Lower lobe of right lung (tissue), 2 donors: ENCODE measurements at places on chromosomes 12 and 14. TPM values are rescaled to one million over a fixed set of nuclear protein-coding genes. Genes with fewer than 3 reads are reported as not detected.

- no peak for DNase-seq
- no peak overlapping the region for H3K27ac ChIP-seq
- H3K4me1 ChIP-seq, result peaks cover 26% of the 10 kb centered on the region
- H3K27me3 ChIP-seq, result no peaks in the 10 kb centered on the region
These were observed 166.6 kb downstream of the TTC7B start for GRCh38 chr14:90649557-90650135.

DNA sequence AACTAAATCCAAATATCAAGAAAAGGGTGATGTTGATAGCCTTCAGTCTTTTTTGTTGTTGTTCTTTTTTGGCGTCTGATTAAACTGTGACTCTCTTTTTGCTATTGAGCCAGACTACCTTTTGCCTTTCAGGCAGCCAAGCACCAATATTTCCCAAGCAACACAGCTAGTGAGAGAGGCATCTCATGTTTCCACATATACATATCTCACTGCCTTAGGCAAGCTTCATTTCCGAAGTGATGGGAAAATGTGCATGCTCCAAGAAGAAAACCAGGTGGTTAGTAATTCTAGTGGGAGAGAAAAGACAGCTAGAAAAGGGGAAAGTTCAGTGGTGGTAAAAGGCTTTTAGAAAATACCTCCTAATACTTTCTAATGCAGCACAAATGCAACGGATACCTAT lies 277.7 kb downstream of the TMTC2 start:
- no peak overlapping the region for H3K4me3 ChIP-seq
- DNase-seq, result no peak
- H3K27ac ChIP-seq, result no peak overlapping the region
- no peaks in the 10 kb centered on the region for H3K36me3 ChIP-seq
- H3K27me3 ChIP-seq, result no peaks in the 10 kb centered on the region
- no peaks in the 10 kb centered on the region for H3K4me1 ChIP-seq

DNA sequence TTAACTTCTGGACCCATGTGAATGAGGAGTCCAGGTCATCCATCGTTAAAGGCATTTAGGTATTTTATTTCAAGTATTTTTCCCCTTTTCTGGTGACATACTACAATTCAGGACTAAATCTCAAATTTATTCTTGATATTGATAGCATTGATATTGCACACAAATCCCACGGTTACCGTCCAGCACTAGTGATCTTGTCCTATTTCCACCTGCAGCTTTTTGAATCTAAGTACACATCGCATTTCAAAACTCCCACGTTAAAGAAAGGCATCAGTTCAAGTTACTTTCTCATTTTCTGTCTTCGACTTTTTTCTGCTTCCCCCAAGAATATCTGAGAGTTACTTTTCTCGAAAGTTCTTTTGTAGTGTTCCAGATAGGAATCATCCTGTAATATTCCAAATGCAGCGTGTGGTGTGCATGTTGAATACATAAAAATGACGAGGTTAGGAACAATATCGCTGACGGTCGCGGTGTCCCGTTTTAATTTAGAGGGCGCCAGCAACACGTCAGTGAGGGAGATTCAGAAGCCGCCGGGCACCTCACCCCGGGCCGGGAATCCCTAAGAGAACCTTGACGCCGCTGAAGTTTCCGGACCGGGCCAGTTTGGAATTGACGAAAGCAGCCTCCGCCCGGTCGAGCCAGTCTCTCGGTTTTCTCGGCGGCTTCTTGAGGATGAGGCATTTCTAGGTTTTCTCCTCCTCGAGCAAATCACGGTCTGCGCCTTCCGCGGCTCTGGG lies 569 bp upstream of the RGS6 start:
- H3K4me3 ChIP-seq, result peak overlapping the region; percentile 49
- no peak overlapping the region for H3K27ac ChIP-seq
- DNase-seq, result peak; percentile 50

GRCh38 chr12:6182279-6182898 lies 17.8 kb upstream of the CD9 start:
- H3K27ac ChIP-seq, result peak overlapping the region; percentile 76
- no peak overlapping the region for H3K4me3 ChIP-seq
- no peaks in the 10 kb centered on the region for H3K36me3 ChIP-seq

DNA sequence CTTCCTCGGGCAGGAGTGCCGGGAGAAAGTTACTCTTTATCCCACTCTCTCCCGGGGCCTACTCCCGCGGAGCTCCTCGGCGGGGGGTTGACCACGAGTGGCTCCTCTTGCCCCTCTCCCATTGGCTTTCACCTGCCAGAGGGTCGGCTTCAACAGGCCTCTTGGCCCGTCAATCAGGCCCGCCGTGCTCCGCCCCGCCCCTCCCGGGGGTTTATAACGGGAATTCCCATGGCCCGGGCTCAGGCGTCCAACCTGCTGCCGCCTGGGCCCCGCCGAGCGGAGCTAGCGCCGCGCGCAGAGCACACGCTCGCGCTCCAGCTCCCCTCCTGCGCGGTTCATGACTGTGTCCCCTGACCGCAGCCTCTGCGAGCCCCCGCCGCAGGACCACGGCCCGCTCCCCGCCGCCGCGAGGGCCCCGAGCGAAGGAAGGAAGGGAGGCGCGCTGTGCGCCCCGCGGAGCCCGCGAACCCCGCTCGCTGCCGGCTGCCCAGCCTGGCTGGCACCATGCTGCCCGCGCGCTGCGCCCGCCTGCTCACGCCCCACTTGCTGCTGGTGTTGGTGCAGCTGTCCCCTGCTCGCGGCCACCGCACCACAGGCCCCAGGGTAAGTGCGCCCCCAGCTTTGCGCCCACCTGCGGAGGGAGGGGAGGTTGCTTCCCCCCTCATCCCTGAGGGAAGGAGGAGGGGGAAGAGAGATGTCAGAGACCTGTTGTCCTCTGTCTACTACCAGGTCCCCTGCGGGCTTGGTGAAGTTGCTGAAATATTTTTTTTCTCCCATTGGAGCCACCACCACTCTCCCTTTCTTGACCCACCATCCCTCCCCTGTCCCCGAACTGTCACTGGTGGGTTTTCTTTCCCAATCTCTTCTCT lies at the start of gene SMOC1:
Gene SMOC1, plus strand, starts transcription at position 242 of the 869 bp plus-strand sequence. Its CDS starts 263 bp downstream, at position 505.
- H3K4me1 ChIP-seq, result no peaks in the 10 kb centered on the region
- H3K36me3 ChIP-seq, result no peaks in the 10 kb centered on the region
- H3K27me3 ChIP-seq, result peaks cover 43% of the 10 kb centered on the region
- H3K4me3 ChIP-seq, result peak within 1 kb of the TSS; percentile 29

GRCh38 chr12:108807996-108808769 lies 49.2 kb downstream of the SSH1 start:
- peaks cover 27% of the 10 kb centered on the region for H3K4me1 ChIP-seq
- no peaks in the 10 kb centered on the region for H3K27me3 ChIP-seq
- no peak overlapping the region for H3K27ac ChIP-seq
- H3K4me3 ChIP-seq, result no peak overlapping the region
- DNase-seq, result no peak
- peaks cover 96% of the 10 kb centered on the region for H3K36me3 ChIP-seq

GRCh38 chr12:55641595-55641994 lies 4.9 kb downstream of the OR10P1 start:
- H3K27ac ChIP-seq, result peak overlapping the region; percentile 64
- no peaks in the 10 kb centered on the region for H3K36me3 ChIP-seq
- H3K27me3 ChIP-seq, result peaks cover 7% of the 10 kb centered on the region
- H3K4me3 ChIP-seq, result no peak overlapping the region
- no peak for DNase-seq

DNA sequence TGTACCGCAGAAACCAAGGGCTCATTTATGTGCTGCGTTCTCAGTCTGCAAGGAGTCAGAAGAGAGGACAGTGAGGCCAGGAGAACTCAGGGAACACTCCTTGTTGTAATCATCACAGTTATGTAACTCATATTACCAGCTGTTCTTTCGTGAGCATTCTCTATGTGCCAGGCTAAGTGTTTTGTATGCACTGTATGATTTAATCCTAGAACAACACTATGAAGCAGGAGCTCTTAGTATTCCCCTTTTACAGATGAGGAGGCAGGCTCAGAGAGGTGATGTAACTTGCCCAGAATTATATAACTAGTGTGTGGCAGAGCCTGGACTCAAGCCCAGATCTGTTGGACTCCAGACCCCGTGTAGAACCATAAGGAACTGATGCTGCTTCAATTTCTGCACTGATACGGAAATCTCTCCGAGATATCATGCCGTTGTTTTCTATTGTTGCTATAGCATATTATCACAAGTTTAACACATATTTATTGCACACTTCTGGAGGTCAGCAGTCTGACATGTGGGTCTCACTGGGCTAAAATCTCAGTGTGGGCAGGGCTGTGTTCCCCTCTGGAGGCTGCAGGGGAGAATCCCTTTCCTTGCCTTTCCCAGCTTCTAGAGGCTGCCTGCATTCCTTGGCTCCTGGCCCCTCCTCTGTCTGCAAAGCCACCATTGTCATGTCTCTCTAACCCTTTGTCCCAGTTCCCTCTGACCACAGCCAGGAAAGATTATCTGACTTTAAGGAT lies 16.3 kb upstream of the CD9 start:
- no peaks in the 10 kb centered on the region for H3K27me3 ChIP-seq
- H3K27ac ChIP-seq, result peak overlapping the region; percentile 76
- no peak for DNase-seq

GRCh38 chr14:102970496-102970895 lies 48.0 kb downstream of the AMN start:
- no peaks in the 10 kb centered on the region for H3K27me3 ChIP-seq
- peaks cover 100% of the 10 kb centered on the region for H3K36me3 ChIP-seq
- H3K4me1 ChIP-seq, result no peaks in the 10 kb centered on the region
- no peak overlapping the region for H3K27ac ChIP-seq

GRCh38 chr12:109737631-109738030 lies 24.0 kb downstream of the FAM222A start:
- H3K27me3 ChIP-seq, result peaks cover 19% of the 10 kb centered on the region
- no peaks in the 10 kb centered on the region for H3K36me3 ChIP-seq
- H3K4me1 ChIP-seq, result peaks cover 9% of the 10 kb centered on the region
- H3K27ac ChIP-seq, result no peak overlapping the region

DNA sequence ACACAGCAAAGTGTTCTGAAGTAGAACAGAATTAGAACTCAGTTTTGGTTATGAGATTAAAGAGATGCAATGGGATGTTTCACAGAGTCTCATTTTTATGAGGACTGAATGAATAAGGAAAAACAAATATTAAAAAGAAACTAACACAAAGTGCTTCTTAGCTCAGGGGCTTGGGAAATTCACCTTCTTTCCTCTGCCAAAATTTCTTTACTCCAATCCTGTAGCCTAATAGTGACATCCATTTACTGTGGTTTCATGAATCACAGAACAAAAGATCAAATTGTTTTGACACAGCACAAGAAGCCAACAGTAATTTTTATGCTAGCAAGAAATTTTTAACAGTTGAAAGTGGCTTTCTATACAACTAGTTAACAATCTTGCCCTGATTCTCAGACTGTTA lies 37.7 kb downstream of the AREL1 start:
- DNase-seq, result no peak
- no peak overlapping the region for H3K4me3 ChIP-seq
- H3K36me3 ChIP-seq, result peaks cover 85% of the 10 kb centered on the region
- no peak overlapping the region for H3K27ac ChIP-seq
- no peaks in the 10 kb centered on the region for H3K4me1 ChIP-seq
- H3K27me3 ChIP-seq, result no peaks in the 10 kb centered on the region

DNA sequence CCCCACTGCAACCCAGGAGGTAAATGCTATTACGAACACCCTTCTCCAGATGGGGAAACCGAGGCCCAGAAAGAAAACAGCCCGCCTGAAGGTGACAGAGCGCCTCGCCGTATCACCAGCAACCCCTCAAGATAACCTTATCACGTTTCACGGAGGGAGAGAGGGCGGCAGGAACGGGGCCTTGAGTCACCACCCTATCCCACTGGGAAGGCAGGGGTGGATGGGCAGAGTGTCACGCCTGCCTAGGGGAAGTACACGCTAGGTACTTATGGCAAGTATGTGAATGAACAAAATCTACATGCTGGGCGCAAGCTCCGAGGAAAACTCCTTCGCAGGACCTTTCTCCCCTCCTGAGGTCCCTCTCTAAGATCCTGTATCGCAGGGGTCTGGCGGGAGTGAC lies 17.8 kb downstream of the NCOR2 start:
- H3K27ac ChIP-seq, result peak overlapping the region; percentile 71
- no peaks in the 10 kb centered on the region for H3K36me3 ChIP-seq
- peaks cover 86% of the 10 kb centered on the region for H3K4me1 ChIP-seq
- no peaks in the 10 kb centered on the region for H3K27me3 ChIP-seq
- peak; percentile 49 for DNase-seq

GRCh38 chr12:29025937-29026336 lies 123.1 kb upstream of the FAR2 start:
- H3K4me3 ChIP-seq, result no peak overlapping the region
- H3K27ac ChIP-seq, result no peak overlapping the region
- DNase-seq, result no peak
- H3K27me3 ChIP-seq, result no peaks in the 10 kb centered on the region
- no peaks in the 10 kb centered on the region for H3K4me1 ChIP-seq

DNA sequence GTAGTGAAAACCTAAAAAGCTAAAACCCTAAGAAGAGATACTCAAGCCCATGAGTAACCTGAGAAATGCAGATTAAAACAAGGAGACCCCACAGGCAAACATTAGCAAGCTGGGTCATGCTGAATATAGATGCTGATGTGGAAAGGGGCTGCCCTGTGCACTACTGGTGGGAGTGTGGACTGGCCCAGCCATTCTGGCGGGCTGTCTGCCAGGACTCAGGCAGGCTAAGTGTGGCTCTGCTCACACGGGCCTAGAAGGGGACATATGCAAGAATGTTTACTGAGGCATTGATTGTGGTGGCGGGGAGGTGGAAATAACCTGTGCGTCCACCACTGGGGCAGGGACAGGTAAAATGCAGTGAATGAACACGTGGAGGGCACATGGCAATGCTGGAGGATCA lies 48.3 kb downstream of the SPTB start:
- no peak for DNase-seq
- H3K4me1 ChIP-seq, result no peaks in the 10 kb centered on the region
- H3K4me3 ChIP-seq, result no peak overlapping the region
- H3K36me3 ChIP-seq, result no peaks in the 10 kb centered on the region

GRCh38 chr14:53022593-53022992 lies 71.7 kb upstream of the FERMT2 start:
- H3K27ac ChIP-seq, result no peak overlapping the region
- no peaks in the 10 kb centered on the region for H3K36me3 ChIP-seq
- no peaks in the 10 kb centered on the region for H3K27me3 ChIP-seq
- H3K4me3 ChIP-seq, result no peak overlapping the region
- no peaks in the 10 kb centered on the region for H3K4me1 ChIP-seq
- no peak for DNase-seq

ARMH4 gene
- 2.1 TPM for total RNA-seq

GPR68 gene
- 3.4 TPM for total RNA-seq

GLTP gene
- total RNA-seq, result 45.3 TPM

TCTN2 gene
- total RNA-seq, result 14.5 TPM

PZP gene
- 2.7 TPM for total RNA-seq

SLC48A1 gene
- total RNA-seq, result 39.9 TPM

SLC39A2 gene
- not detected for total RNA-seq
